ENCODE measurements at places on chromosomes 16 and 17. TPM values are rescaled to one million over a fixed set of nuclear protein-coding genes. Genes with fewer than 3 reads are reported as not detected.

The NOD2 gene
- total RNA-seq = 3.7 TPM

The ZMYND15 gene
- 2.3 TPM for total RNA-seq

The CCL4L2 gene
- 37.4 TPM for total RNA-seq

The SLC47A2 gene
- not detected for total RNA-seq

The RAB26 gene
- total RNA-seq = 0.89 TPM

The KCNJ18 gene
- not detected for total RNA-seq

The KLHL10 gene
- total RNA-seq = not detected

The ACSF2 gene
- total RNA-seq = 13.4 TPM

The TELO2 gene
- total RNA-seq = 55.5 TPM

The CAMKK1 gene
- total RNA-seq = 3.3 TPM

The CCL15 gene
- total RNA-seq = not detected

The JPH3 gene
- total RNA-seq = not detected

The SYCE1L gene
- 5.3 TPM for total RNA-seq

All from natural killer cell treated with Interleukin-12 subunit alpha and Interleukin-12 subunit beta and Interleukin-15 and Interleukin-18, amount 100 ng/mL, for 72 hours (primary cell).